Frontal cortex (tissue), 4 donors: ENCODE measurements at places on chromosomes 3 and 15. TPM values are rescaled to one million over a fixed set of nuclear protein-coding genes. Genes with fewer than 3 reads are reported as not detected.

DNA sequence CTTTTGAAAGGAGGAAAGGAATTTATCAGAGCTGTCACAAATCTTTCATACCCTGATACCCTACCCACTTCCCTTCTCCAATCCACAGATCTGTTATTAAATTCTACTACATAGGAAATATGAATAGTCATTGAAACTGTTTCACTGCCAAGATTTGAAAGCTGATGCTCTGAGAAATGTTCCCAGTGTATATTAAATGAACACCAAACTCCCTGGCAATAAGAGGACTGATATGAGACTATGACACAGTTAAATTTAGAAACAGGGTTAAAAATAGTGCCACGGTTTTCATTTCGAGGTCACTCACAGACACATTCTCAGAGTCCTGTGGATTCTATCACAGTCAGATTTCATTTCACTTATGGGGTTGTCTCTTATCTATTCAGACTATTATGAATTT, 27.2 kb upstream of the GBE1 start:
- DNase-seq: no peak

- no peak for DNase-seq
These were observed 405.1 kb downstream of the LPP start for GRCh38 chr3:188559072-188559429.

GRCh38 chr3:100737334-100737733, 28.0 kb downstream of the TFG start:
- DNase-seq: no peak

DNA sequence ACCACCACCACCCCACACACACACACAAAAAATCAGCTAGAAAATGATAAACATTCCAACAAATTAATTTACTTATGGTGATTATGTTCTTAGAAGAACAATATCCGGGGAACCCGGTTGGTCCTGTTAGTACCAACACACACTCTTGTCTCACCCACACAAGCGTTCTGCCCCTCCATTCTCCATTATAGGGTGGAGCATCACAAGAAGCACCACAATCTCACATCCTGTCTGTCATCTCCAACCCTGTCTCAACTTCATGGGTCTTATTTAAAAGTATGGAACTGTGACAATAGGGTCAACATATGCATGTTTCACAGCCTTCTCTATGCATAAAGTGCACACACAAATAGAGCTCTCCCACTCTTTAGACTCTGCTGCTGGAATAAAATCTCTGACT, 5.6 kb downstream of the GSK3B start:
- no peak for DNase-seq

DNA sequence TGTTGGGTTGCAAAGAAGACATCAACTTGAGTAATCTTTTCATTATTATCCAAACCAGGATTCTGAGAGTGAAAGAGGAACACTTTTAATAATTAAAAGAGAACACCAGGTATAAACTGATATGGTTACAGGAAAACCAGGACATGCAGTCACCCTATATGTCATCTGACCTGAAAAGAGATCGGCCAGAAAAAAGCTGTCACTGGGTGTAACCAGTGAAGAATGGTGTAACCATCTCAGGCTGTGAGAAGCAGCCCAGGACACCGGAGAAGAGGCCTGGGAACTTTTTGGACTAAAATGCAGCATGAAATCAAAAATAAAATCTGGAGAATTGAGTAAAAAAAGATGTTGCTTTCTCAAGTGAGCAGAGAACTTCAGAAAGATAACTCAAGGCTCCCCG, 10.1 kb upstream of the CCDC80 start:
- no peak for DNase-seq

GRCh38 chr15:41690636-41691035, 30.4 kb downstream of the MGA start:
- no peak for DNase-seq

DNA sequence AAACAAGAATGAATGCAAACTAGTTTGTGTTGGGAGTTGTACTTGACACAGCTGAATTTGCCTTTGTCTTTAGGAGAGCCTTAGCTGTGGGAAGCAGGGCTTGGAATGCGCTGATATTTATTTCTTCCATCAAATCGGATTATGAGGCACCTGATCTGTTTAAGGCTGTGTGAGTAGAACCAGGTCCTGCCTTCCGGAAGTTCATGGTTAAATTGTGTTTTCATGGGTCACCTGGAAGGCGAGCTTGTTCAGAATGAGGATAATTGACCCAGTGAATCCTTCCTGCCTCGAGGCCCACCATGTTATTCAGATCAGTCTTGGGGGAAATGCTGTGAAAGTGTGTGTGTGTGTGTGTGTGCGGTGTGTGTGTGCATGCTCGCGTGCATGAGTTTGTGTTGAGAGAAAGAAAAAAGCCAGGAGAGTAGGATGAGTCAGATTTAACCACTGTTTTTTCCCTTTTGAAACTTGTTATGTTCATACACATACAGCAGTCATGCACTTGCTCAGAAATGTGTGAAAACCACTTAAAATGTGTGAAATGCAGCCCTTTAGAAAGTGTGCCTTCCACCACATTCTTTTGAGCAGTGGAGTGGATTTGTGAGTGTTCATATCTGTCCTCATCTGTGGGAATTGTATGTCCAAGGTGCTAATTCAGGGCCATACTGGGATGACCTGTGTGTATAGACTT, 36.7 kb downstream of the SMAD3 start:
- no peak for DNase-seq

- DNase-seq: peak; percentile 61
These were observed 2.5 kb downstream of the XIRP1 start for GRCh38 chr3:39189959-39190269.

- DNase-seq: no peak
These were observed 28.4 kb downstream of the OXSM start for GRCh38 chr3:25818335-25818734.

DNA sequence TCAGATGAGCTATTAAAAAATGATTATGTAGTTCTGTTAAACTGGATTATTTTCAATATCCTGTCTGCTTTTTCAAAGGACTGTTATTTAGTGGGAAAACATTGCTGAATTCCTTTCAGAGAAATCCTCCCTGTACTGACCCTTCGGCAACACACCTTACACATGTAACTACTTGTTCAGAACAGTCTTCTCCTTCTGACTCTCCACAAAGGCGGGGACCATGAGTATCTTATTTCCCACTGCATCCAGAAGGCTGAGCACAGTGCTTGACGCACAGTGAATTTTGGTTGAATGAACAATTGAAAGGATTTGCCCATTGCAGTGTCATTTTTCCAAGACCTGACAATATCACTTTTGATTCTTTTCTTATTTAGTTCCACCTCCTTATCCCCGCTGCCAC, 23.1 kb upstream of the CFAP161 start:
- DNase-seq: no peak

DNA sequence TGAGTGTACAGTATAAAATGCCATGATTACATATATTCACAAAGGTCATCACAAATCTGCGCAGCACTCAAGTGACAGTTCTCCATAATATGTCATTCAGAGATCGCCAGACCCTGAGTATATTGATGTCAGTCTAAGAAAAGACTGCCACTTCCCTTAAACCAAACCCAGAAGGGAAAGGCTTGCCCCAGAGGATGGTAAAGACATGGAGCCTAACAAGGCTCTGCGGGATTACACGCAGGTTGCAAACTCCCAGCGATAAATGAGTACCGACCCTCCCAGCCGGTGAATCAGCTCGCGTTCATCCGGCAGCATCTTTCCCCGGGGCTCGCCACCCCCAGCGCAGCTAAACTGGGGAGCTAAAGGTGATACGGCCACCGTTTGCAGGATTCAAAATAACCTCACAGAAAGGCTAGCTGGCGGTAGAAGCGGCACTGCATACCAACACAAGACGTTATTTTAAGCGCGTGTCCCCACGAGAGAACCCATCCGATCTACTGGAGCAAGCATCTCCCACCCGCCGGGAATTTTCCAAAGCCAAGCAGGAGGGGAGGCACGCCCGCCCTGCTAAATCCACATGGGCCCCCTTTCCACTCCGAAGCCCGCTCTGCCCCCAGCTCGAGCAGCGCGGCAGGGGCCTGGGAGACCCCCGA, 643 bp downstream of the MYO5A start:
- peak; percentile 38 for DNase-seq

DNA sequence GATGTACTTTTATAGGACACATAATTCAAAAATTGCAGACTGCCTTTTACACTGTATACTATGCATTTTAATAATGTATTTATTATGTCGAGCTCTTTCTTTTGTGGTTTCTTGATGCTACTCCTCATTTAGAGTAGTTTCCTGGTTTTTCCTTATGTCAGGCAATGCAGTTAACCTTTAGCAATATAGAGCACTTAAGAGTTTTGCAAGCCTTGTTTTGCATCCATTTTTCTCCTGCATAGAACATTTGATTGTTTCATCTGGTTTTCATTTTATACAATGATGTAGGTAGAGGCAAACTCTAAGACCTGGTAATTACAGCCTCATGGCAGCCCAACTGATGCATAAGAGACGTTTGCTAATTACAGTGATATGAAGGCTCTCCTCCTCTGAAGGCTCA, 86.3 kb downstream of the PDZRN3 start:
- no peak for DNase-seq

DNA sequence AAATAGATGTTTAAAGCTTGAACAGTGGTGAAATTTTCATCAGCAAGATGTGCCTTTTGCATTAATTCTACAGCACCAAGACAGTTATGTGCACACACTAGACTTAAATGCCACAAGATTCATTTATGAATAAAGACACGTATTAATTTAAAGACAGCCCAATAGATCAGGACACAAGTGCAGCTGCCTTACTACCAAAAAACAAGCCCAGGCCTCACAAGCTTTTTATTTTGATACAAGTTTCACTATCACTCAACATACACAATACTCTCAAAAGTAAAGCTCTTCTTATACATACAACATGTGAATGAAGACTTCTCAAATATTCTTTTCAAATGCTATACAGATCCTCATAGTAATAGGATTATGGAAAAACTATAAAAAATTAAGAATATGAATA, 2.4 kb downstream of the ACAP2 start:
- no peak for DNase-seq

- DNase-seq: no peak
These were observed at the start of gene STX19 for GRCh38 chr3:94028093-94028837. Gene STX19, minus strand, starts transcription at chr3:94028597. Its CDS starts 13,328 bp downstream, at chr3:94015269.

DNA sequence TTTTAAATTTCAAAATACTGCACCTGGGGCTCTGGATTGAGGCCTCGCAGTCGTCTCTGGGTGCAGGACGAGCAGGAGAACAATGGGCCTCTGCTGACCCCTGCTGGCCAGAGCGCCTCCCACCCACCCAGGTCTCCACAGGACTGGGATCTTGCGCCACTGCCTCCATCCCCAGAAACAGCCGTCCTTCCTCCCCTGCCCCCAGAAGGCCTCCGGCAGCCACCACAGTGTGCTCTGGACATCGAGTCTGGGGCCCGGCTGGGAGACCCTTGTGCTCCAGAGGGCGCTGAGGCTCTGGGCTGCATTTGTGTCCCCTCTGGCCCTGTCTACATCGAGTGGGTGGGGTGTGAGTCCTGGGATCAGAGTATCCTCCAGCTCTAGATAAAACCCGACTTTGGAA, 6.7 kb upstream of the ACSBG1 start:
- DNase-seq: peak; percentile 76

GRCh38 chr15:51335538-51336410, 2.6 kb downstream of the CYP19A1 start:
- no peak for DNase-seq

DNA sequence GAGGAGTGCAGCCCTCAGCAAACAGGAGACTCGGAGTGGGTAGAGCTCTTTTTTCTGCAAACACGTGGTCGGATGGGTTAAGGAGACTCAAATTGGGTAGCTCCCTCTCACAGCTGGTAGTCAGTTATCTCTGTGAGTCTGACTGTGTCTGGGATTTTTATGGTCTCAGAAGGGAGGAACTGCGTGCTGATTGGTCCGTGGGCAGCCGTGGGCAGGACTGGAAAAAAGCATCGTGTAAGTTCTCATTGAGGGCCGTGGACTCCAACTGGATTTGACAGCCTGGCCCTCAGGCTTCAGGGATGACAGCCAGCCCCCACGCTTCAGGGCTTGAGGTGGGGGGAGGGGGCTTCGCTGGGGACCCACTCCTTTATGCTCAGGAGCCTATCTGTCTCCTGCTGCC, 463.9 kb downstream of the EPHA3 start:
- DNase-seq: no peak

DNA sequence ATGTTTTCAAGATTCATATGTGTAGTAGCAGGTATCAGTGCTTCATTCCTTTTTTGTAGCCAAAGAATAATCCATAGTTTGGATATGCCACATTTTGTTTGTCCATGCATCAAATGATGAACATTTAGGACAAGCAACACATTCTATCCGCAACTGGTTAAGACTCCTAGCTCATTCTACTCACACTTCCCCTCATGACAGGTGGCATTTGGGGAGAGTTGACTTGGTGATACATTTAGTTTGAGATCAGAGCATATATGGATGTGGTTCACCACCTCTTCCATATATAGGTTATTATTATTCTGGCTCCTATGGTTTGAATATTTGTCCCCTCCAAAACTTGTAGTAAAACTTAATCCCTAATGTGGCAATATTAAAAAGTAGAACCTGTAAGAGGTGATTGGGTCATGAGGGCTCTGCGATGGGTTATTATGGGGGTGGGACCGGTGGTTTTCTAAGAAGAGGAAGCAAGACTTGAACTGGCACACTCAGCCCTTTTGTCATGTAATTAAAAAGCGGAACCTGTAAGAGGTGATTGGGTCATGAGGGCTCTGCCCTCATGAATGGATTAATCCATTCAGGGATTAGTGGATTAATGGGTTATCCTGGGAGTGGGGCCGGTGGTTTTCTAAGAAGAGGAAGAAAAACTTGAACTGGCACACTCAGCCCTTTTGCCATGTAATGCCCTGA, 75.3 kb upstream of the HRH1 start:
- DNase-seq: no peak

DNA sequence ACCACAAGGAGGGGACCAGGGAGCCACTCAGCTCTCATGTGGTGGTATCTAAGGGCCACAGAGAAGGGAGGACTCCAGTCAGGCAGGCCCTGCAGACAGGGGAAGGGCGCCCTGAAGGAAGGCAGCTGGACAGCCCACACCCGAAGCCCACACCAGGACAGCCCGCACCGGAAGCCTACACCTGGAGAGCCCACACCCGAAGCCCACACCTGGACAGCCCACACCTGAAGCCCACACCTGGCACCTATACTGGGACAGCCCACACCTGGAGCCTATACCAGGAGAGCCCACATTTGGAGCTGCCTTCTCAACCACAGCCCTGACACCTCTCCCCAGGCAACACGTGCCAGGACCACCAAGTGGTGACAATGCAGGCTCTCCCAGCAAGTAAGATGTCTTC, 11.7 kb downstream of the TPRA1 start:
- no peak for DNase-seq

DNA sequence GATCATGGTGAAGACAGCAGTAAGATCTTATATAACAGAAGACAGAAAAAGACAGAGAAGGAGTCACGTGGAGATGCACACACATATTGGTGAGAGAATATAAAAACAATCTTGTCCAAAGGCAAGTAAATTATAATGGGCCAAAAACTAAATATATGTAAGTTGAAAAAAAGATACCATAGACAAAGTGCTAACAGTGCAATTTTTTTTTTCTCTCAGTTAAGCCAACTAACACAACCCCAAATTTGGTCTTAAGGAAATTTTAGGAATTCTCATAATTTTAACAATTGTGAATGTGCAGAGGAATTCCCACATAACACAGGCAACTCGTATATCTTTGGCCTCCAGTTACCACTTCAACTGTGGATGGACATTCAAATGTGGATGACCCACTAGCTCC, 432.2 kb downstream of the SOX2 start:
- no peak for DNase-seq

The BOC gene
- 3.3 TPM for total RNA-seq

The MELTF gene
- total RNA-seq: 1.2 TPM

The GRAMD1C gene
- 5.3 TPM for total RNA-seq

The CACNA2D2 gene
- total RNA-seq: 2.4 TPM

The GOLGA8G gene
- total RNA-seq: not detected

The AAGAB gene
- 40.4 TPM for total RNA-seq

The KBTBD13 gene
- not detected for total RNA-seq

The OXTR gene
- 2.0 TPM for total RNA-seq

The CHRNA3 gene
- 0.41 TPM for total RNA-seq

The DENND6A gene
- total RNA-seq: 46.1 TPM
